ENCODE measurements at places on chromosomes 4 and X. TPM values are rescaled to one million over a fixed set of nuclear protein-coding genes. Genes with fewer than 3 reads are reported as not detected.

Gene HS6ST2
- 0.38 TPM for total RNA-seq

Gene BST1
- 1.7 TPM for total RNA-seq

Gene FABP2
- not detected for total RNA-seq

Gene ARL9
- total RNA-seq, result 0.08 TPM

Gene RTL9
- 0.08 TPM for total RNA-seq

Gene AR
- not detected for total RNA-seq

Gene CSAG1
- total RNA-seq, result not detected

Gene SEC24D
- 56.3 TPM for total RNA-seq

Gene CMC4
- total RNA-seq, result 20.3 TPM

Gene DDX3X
- 88.2 TPM for total RNA-seq

Gene PALLD
- total RNA-seq, result 113 TPM

Gene BMP3
- not detected for total RNA-seq

Measured in hair follicular keratinocyte (primary cell).